ENCODE measurements at places on chromosomes 1 and 21. TPM values are rescaled to one million over a fixed set of nuclear protein-coding genes. Genes with fewer than 3 reads are reported as not detected.

DNA sequence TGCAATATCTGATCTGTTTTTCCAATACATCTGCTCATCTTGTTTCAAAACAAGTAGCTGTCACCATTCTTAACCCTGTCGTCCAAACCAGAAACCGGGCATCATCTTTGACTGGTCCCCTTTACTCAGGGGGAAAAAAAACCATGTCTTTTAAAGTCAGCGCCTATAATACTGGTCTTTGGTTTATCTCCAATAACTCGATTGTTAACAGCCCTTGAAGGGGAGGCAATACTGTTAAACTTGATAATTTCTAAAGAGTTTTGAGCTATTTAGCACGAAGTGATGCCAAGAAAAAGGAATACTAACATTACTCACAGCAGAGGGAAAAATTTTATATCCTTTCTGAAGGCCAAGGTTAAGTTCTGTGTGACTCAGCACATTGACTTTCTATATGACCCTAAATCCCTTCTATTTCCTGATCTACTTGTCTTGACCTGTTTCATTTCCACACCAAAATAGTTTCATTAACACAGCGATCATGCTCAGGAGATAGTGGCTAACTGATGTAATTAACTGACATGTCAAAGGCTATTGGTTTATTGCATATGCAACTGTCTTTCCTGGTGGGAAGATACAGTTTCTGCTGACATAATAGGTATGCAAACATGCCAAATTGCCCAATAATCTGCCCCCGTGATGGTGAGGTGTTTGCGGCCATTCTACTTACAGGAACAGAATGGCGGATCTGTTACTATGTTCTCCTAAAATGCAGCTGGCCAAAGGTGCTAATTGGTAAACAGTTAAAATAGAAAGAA is 59.1 kb downstream of the NFIA start:
- DNase-seq = peak; percentile 80

- no peak for DNase-seq
These were observed 438.1 kb downstream of the LMO4 start for GRCh38 chr1:87766737-87767136.

DNA sequence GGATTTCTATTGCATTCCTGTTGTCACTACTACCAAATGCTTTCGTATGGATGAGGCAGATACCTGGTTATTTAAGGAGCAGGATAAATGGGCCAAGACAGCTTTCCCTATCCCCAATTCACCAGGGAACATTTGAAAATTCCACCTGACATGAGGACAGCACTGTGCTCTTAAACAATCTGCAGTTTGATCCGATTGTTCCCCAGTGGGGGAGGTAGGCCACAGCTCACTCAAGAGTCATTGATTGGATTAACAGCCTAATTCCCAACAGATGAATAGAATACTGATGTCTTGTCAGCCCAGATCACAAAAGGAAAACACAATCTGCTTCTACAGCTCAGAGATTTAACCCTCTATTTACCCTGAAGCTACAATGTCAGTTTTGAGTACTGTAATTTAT is 123.9 kb downstream of the LHX4 start:
- no peak for DNase-seq

DNA sequence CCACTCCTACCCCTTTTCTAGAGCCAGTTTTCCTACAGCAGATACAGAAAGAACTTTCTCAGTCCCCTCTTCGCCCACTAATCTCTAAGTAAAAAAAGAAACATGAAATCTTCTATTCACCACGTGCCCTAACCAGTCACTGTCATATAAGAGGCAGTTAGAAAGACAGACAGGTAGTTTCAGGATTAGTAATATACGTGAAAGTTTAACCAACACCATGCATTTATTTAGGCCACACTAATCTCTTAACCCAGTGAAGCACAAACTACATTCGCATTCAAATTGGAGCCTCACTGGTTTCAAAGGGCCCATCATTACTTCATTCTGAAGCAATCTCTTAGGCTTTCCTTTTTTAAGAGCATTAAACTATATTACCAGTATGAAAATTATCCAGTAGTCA is 10.1 kb downstream of the GPATCH2 start:
- DNase-seq = no peak

DNA sequence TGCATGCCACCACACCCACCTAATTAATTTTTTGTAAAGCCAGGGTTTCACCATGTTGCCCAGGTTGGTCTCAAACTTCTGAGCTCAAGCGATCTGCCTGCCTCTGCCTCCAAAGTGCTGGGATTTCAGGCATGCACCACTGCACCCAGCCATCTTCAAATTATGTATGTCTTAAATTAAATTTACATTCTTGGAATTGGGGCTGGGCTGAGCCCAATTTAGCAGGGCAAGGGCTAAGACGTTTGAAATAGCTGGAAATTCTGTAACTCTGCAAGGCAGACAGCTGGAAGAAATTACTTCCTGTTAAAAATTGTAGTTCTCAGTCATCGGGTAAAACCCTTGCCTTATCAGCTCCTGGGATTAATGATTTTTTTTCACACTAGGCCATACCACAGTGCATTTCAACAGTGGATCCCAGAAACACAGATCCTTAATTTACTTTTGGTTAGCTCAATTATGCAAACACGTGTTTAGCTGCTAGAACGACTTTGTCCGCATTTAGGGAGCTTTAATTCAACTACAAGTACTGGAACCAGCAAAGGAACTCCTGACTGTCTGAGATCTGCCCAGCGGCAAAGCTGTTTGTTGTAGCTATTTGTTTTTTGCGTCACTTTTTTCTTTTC is 83.3 kb downstream of the OLFML3 start:
- DNase-seq = no peak

GRCh38 chr1:116915086-116915661 is 5.5 kb downstream of the PTGFRN start:
- no peak for DNase-seq

- no peak for DNase-seq
These were observed 19.3 kb downstream of the QSOX1 start for GRCh38 chr1:180173952-180174351.

GRCh38 chr1:37274938-37275631 is 199.3 kb upstream of the ZC3H12A start:
- DNase-seq = no peak

DNA sequence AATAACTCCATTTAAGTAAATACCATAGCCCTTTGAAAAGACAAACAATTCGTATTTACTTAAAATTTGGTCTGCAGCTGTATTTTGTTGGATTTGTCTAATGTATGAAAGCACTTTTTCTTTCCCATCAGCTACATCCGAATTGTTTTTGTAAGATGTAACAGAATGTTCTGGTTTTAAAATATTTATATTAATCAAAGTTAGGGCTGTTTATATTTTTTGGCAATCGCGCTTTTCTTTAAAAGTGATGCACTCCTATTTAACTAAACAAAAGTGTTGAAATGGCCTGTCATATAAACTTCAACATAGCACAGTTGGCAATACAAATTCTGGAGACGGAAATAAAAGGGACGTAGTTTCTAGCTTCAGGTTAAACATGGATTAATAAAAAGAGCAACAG is 216.3 kb upstream of the ADGRL2 start:
- no peak for DNase-seq

Gene PCBP3
- 0.13 TPM for total RNA-seq

Gene RNF223
- not detected for total RNA-seq

Gene PARS2
- total RNA-seq = 4.0 TPM

Gene AMY1A
- total RNA-seq = not detected
